ENCODE measurements at places on chromosomes 12 and 14.
A peak's percentile ranks its signal among the peaks of the same experiment; 100 is the strongest.

GRCh38 chr14:104431351-104431928 lies 148.1 kb upstream of the C14orf180 start:
- DNase-seq, result no peak

- no peak for DNase-seq
Observed at GRCh38 chr12:95200128-95200894, 17.0 kb downstream of the FGD6 start.

DNA sequence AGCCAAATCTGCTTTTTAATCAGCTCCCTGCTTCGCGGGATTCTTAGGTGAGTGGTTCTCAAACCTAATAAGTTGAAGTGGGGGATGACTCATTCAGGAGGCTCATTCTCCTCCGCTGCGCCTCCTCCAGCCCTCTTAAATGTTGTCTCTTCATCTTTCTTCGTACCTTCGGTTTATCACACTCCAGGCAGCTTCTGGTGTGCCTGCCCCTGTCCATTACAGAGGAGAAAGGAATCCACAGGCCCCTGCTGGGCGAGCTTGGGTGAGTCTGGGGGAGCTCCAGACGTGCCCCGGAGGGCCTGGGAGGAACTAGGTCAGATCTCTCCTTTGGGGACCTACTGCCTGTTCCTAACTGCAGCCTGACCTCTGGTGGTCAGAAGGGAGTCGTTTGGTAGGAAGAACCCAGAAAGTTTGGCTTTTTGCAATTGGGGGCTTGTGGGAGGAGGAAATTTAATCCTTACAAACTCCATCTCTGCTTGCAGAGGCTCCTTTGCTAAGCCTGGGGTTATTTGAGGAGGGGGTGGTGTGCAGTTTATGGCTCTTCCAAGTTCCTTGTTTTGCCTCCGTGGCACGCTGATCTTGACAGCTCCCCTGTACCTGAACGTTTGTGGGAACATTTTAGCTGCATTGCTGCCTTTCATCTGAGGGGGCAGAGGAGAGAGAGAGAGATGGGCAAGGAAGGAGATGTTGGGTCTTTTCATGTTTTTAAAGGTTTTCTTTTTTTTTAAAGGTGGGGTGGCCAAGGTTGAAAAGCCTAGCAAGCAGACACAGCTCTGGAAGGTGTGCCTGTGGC lies 84.1 kb upstream of the GNG2 start:
- DNase-seq, result peak; percentile 67

- DNase-seq, result peak; percentile 68
Observed at GRCh38 chr14:75427482-75428229, at the start of gene JDP2. JDP2 (plus strand) TSS chr14:75428022; CDS start chr14:75437921, 9,899 bp downstream.

DNA sequence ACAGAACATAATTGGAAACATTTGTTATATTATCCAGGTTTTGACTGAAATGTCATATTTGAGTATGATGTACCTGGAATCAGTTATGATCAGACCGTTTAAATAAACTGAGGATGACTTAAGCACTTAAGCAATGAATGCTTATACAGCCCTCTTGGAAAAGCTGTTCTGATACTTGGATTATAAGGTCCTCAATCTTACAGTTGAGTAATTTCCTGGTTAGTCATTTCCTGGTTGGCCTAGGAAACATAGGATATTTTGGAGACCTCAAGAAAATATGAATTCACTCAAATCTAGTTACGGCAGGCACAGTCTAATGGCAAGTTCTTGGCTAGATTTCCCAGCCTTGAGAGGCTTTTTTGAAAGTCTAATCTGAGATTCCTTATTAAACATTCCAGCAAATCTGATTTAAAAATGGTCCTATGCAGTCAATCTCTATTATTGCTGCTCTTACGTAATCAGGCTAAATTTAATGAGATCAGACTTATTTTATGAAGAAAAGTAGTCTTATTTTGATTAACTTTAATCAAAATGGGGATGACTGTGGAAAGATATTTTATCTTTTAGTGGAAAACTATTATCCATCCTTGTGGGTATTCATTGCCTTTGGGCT lies 447.2 kb downstream of the SNAPC1 start:
- DNase-seq, result no peak

- no peak for DNase-seq
Observed at GRCh38 chr14:32039401-32040030, 37.6 kb upstream of the ARHGAP5 start.

DNA sequence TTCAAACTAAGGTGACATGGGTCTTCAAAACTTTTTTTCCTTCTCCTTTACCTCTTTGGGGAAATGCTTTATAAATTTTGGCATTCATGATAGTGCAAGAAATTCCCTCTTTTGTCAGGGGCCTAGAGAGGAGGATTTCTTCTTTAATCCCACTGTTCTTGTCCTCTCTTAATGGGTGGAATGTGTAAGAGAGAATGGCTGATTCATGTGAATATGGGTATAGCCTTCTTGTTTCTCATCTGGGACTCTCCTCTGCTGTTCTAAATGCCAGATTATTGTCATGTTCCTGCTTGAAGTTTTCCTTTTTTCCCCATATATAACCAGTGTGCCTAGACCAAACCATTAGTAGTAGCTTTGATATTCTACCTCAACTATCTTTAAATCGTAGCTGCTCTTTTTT lies 46.7 kb downstream of the SLC38A4 start:
- DNase-seq, result no peak

DNA sequence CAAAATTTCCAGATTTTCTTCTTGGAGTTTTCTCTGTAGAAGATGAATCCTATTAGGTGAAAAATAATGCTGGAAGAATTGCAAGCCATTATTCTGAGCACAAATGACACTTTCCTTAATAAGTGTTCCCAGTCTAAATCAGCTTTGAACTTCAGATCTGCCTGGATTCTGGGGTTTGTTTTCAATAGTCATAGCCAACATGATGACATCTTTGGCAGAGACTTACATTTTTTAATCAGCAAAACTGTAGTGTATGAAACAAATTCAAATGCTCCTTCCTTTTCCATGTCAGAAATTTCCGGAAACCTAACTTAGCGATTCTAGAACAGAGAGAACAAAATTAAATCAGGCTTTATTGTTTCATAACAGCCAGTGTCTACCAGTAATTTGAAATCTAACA lies 88.5 kb downstream of the TSPAN8 start:
- DNase-seq, result no peak

GRCh38 chr12:29889737-29890136 lies 106.0 kb upstream of the TMTC1 start:
- peak; percentile 53 for DNase-seq

DNA sequence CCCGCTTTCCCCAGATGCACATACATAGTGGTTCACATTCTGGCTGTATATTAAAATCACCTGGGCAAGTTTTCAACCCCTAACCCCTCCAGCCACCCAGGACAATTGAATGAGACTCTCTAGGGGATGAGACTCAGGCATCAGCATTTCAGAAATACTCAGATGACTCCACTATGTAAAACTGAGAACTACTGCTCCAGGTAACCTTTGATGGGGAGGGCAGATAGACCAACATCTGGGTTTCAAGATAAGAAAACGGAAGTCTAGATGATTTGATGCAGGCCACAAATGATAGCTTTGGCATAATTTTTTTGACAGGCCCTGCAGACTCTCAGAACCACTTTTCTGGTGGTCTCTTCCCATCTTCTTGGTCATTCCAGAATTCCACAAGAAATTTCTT lies 341.1 kb downstream of the EMP1 start:
- no peak for DNase-seq

- DNase-seq, result no peak
Observed at GRCh38 chr14:64594438-64594837, 44.7 kb downstream of the PPP1R36 start.

DNA sequence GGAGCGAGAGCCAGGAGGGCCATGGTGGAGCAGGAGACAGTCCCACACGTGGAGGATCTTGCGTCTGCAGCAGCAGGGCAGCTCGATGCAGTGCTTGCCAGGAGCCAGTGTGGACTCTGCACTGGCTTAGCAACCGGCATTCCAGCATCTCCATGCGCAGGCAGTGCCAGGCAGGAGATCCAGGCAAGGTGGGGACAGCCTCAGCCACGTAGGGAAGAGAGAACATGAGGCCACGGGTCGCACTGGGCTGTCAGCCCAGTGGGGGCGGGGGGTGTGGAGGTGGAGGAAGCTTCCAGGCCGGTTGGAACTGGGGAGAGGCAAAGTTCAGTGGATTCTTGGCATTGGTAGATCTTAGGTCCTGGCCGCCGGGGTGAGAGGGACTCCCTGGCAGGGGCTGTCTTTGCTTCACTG lies 121.0 kb upstream of the EVL start:
- no peak for DNase-seq

DNA sequence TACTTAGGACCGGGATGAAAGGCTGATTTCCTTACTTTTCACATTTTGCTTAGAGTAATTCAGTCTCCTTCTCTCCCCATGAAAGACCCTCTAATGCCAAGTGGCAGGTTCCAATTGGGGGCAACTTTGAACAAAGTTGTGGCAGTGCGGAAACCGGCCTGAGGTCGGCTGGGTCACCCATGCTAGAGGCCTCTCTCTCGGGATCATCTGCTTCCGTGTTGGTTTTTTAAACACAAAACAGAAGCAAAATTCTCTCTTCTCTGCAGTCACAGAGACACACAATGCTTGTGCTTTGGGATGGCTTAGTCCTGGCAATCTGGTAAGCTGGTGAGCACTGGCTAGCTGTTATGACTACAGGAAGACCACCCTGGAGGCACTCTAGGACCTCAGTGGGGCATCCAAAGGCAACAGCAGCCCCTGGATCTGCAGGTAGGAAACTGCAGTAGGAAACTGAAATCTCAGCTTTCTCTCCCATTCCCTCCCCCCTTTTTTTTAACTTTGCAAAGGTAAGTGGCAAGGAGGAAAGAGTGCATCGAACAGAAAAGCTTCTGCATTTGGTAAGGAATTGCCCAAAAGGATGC lies 102.1 kb downstream of the BCL11B start:
- DNase-seq, result no peak

GRCh38 chr12:111443086-111443485 lies 37.4 kb downstream of the SH2B3 start:
- DNase-seq, result peak; percentile 6

GRCh38 chr12:116280595-116281290 lies 3.2 kb upstream of the MED13L start:
- no peak for DNase-seq

- DNase-seq, result no peak
Observed at GRCh38 chr12:5796959-5797225, 148.2 kb downstream of the ANO2 start.

GRCh38 chr12:97169889-97170567 lies 263.0 kb downstream of the NEDD1 start:
- no peak for DNase-seq

DNA sequence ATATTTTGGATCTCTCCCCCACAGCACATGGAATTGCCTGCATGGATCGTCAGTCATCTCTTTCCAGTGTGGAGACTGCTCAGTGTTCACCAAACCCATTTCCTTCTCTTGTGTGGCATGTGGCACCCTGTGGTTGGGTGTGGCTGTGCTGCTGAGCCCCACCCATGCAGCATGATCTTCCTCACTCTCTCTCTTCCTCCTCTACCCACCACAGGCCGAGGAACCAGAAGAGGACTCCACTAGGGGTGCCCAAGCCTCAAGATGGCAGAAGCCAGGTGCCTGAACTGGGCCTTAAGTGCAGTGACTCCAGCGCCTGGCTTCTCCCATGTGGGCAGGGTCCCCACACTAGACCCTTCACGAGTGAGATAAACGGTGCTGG lies 66.8 kb upstream of the GPR68 start:
- DNase-seq, result peak; percentile 66

DNA sequence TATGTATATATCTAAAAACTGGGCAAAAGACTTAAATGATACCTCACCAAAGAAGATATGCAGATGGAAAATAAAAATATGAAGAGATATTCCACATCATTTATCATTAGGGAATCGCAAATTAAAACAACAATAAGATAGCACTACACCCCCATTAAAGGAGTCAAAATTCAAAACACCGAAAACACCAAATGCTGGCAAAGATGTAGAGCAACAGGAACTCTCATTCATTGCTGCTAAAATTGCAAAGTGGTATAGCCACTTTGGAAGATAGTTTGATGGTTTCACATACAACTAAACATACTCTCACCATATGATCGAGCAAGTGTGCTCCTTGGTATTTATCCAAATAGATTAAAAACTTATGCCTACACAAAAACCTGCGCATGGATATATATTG lies 131.5 kb upstream of the BCL2L14 start:
- no peak for DNase-seq

DNA sequence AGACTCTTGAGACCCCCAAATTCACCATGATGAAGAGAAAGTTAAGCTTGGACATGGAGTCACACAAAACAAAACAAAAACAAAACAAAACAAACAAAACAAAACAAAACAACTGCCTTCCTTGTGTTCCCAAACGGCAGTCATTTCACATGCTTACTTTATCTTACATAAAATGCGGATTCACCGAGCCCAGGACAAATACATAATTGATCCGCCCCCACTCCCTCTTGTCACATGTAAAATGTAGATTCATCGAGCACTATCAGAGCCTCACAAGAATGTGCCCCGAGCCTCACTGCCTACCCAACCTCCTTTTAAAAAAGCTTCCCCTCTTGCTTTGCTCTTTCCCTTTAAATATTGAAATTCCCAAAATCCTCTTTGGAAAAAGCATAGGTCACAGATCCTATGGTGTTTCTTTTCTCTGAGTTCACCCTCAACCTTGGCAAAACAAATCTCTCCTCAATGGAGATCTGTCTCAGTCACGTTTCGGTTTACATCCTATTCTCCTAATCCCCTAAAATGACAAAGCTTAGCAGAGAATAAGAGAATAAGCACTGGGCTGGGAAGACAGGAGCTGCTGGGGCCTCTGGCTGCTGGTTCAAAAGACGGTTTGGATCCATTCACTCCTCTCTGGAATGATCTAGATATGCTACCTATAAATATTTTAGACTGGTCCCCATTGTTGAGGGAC lies 83.7 kb downstream of the NINJ2 start:
- no peak for DNase-seq

DNA sequence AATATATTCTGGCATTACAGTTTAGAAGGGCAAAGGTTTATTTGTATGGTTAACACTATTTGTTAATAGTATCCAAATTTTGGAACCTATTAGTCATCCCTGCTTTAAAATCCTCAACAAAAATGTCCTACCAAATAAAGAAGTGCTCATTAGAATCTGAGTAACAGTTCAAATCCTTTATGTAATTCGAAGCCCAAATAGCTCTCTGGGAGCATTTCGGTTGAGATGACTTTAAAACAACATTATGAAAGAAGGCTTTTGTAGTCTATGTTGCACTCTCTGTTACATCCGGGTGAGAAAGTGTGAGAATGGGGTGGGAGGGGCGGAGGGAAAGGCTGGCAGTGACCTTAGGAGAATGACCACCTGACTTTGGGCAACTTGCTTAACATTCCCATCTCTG lies 59.7 kb downstream of the SLC38A1 start:
- DNase-seq, result no peak

- DNase-seq, result no peak
Observed at GRCh38 chr14:89342049-89342448, 75.0 kb downstream of the FOXN3 start.

GRCh38 chr12:25677232-25677937 lies 124.3 kb upstream of the LMNTD1 start:
- no peak for DNase-seq

GRCh38 chr12:52580496-52580895 lies 6.9 kb upstream of the KRT74 start:
- DNase-seq, result no peak

Measured in activated CD4-positive, alpha-beta T cell treated with anti-CD3 and anti-CD28 coated beads for 36 hours (primary cell).